ENCODE measurements at places on chromosomes 6 and 20.
A peak's percentile ranks its signal among the peaks of the same experiment; 100 is the strongest.

DNA sequence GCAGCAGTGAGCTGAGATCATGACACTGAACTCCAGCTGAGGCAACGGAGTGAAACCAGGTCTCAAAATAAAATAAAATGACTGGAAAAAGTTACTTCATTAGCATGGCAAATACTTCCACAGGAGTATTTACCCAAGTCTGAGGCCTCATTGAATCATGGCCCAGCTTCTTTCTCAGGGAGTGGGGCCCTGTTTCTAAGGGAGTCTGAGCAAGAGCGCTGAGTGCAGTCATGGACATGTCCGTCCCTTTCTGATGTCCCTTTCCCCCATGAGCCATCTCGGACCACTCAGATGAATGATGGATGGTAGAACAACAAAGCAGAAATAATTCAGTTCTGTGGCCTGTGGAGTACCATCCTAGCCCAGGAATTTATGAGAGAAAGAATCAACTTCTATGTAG lies 7.8 kb upstream of the DTD1 start:
- no peak for DNase-seq

DNA sequence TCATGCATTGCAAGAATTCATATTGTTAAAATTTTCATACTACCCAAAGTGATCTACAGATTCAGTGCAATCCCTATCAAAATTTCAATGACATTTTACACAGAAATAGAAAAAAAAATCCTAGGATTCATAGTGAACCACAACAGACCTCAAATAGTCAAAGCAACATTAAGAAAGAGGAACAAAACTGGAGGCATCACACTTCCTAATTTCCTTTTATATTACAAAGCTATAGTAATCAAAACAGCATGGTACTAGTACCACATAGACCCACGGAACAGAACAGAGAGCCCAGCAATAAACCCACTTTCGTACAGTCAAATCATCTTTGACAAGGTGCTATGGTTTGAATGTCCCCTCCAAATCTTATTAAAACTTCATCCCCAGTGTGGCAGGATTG lies 39.7 kb downstream of the NTSR1 start:
- DNase-seq = no peak

- DNase-seq = no peak
Measured at GRCh38 chr6:127404133-127404532, 55.1 kb downstream of the KIAA0408 start.

DNA sequence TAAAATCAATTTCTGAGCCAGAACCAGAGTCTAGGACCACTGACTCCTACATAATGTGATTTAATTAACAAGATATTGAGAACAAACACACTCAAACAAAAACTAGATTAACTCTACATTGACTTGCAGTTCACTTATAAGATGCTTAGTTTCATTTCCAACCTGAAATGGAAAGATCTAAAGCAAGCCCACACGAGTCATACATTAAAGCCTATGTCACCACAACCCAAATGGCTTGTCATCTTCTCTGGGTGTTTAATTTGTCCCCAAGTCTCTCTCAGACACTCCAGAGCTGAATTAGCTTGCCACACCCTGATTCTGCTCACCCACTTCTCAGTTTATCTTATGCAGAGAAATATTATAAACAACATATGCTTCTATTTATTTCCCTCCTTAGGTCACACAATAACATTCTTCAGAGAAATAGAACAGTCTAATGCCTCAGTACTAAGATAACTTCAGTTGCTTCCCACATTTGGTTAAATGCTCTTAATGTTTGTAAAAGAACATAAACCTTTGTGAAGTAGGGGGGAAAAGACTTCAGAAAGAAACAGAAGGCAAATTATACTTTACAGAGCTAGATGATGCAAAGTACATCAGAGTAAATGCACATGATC lies 8.8 kb upstream of the FBXO30 start:
- DNase-seq = no peak

DNA sequence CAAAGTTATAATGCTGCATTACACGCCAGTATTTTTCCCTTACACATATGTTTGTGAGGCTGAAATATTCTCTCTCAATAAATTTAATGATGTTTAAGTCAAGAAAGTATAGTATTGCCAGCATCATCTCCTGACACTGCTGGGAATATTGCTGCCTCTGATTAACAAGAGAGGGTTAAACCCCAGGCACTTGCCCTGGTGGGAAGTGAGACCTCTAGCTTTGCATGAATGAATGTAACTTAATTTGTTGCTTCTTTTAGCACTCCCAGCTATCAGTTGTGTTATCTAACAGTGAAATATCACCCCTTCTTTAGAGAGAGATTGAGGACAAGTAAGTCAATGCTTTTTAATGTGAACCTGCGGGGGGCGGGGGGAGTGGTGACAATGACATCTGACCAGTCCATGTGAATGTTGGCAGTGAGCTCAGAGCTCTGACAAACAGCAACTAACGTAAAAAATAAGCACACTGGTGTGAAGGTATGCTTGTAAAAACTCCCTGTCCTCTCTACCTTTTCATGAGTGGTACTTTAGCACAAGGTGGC lies 9.8 kb downstream of the FOXA2 start:
- DNase-seq = no peak

- DNase-seq = no peak
Measured at GRCh38 chr6:18023891-18024290, 36.5 kb upstream of the KIF13A start.

GRCh38 chr6:43682724-43683429 lies 4.7 kb downstream of the MRPS18A start:
- no peak for DNase-seq

GRCh38 chr6:141968632-141969031 lies 164.1 kb upstream of the GJE1 start:
- DNase-seq = no peak

GRCh38 chr6:144335914-144336313 lies 50.8 kb downstream of the UTRN start:
- no peak for DNase-seq

GRCh38 chr6:14787250-14787649 lies 458.6 kb upstream of the JARID2 start:
- DNase-seq = no peak

DNA sequence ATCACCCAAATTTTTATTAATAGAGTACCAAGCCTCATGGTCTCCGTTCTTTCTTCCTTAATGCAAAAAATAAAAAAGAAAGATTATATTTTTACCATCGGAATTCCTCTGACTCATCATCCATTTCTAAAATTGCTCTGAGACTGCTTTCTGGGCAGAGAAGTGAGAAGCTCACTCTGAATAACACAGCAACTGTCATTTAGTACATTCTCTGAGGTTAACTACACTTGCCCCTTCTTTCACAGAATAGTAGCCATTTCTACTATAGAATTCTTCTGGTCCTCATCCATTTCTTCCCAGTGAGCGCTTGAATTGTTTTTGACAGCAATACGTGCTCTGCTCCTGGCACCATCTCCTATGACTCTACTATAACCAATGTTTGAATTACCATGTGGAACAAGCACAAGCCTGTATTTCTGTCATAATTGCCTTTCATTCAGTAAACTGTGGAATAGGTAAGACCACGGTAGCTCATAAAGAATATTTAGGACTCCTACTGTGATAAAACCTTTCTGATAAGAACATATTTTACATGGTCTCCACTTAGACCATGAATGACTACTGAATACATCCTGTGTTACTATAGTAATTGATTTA lies 435.5 kb upstream of the NRSN1 start:
- no peak for DNase-seq

GRCh38 chr6:3422435-3423070 lies 34.3 kb downstream of the SLC22A23 start:
- no peak for DNase-seq

- DNase-seq = no peak
Measured at GRCh38 chr6:44276667-44277640, 6.7 kb downstream of the TMEM151B start.

DNA sequence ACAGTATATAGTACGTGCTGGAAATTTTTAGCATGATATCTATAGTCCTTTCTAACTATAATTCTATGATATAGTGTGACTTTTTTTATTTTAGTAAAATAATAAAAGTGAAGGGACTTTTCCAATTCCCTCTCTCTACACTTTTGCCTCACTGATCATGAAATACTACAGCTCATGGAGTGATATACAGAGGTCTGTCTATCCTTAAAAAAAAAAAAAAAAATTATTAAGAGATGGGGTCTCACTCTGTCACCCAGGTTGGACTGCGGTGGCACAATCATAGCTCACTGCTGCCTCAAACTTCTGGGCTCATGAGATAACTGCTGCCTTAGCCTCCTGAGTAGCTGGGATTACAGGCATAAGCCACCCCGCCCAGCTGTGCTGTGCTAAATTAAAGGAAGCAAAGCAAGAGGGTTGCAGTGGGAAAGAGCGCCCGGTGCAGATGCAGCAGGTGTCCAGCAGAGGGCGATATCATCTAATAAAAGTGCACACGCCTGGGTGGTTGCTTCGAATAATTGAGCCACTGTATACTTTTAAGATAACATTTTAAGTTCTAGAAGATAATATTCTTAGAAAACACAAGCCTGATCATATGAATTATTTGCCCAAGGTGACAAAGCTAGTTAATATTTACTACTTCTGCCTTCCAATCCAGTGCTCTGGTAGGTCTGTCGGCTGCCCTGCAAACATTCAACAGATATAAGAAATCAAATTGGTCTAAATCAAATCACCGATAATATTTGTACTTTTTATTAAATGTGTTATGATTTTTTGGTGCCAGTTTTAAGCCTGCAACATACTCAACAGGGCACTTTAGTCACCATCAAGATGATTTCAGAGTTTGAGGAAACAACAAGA lies 94.9 kb upstream of the NT5E start:
- DNase-seq = no peak

GRCh38 chr20:34110025-34110744 lies 1.9 kb downstream of the EIF2S2 start:
- no peak for DNase-seq

DNA sequence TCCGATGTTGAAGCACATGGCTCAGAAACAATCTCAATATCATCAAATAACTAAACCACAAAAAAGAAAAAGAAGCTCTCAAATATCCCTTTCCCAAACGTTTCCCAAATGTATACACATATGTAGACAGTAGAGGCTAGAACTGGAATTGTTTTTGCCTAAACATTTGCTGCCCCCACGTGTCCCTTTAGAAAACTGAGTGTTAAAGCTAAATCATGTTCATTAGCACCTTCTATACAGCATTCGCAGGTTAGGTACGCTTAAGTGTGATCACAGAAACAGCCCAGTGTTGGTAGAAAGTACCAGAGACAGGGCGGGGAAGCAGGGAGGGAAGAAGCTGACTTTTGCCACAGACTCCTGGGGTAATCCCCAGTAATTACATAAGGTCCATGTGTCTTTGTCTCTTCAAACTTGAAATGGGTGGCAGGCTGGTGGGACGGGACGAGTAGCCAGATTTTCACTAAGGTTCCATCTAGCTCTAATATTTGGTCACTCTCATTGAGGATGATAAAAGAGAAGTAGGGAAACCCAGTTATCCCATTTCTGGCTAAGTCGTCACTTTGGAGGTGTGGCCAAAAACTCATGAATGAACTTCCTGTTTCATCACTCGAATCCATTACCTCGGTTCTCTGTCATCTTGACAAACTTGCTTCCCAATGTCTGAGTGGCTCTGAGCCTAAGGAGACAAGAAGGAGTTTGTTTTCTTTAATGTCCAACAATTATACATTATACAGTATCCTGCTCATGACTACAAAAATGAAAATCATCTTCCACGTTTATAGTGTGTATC lies 15.0 kb upstream of the TFAP2A start:
- DNase-seq = no peak

DNA sequence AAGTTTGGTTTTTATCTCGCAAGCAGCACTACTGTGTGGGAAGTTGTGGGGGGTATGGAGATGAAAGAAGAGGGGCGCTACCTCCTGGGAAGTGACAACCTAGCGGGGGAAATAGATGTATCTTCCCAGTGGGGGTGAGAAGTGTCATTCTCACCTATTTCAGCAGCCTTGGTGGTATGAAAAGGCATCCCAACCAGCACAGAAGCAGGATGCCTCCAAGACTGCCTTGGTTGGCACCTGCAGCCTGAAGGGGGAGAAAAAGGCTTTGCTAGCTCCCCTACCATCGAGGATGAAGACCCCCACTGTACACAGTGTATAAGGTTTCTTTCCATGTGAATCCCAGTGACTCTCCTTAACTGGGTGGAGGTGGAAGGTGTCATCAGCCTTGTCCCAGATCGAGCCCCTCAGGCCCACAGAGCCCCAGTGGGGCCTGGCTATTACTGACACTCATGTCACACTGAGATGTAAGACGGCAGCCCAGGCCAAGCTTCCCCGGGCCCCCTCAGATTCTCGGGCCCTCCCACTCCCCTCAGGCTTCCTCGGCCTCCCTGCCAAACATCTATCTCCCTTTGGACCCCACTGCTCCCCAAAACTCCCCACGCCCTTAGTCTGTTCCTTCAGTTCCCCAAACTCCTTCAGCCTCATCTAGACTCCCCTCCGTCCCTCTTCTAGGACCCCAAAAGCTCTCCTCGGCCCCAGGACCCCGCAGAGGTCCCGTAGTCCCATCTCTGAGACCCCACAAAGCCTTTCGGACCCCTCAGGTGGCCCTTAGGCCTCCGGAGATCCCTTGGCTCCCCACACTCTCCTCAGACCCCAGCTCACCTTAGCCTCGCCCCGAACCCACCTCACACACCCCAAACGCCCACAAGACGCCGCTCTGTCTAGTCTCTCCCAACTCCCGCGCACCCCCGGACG lies 688 bp downstream of the COMMD7 start:
- DNase-seq = no peak

- DNase-seq = no peak
Measured at GRCh38 chr6:67736161-67736560, 898.9 kb upstream of the ADGRB3 start.

DNA sequence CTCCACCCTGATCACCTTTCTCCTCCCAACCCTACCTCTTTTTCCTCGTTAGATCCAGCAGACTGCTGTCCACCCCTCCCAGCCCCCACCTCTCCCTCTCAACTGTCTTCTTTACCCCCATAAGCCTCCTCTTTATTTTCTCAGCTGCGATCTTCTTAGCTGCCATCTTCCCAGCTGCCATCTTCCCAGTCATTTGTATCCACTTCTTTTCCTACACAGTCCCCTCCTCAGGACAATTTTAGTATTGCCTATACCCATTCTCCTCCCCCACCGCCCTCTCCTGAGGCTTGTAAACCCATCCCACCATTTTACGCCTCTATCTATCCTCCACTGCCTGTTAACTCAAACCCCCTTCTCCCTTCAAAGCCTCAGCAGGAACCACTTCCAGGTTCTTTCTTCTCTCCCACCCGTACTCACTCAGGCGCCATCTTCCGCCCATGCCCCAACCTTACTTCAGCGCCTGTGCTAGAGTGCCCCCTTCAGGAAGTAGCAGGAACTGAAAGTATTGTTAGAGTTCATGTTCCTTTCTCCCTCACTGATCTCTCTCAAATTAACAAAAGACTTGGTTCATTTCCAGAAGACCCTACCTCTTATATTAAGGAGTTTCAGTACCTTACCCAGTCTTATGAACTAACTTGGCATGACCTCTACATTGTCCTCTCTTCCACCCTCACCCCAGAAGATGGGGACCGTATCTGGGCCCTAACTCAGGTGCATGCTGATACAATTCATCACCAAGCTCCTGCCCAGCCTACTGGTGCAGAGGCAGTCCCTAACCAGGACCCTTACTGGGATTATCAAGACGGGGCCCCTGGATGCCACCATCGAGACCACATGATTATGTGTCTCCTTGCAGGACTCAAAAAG lies 236.0 kb downstream of the ADGRG6 start:
- DNase-seq = no peak

- DNase-seq = peak; percentile 27
Measured at GRCh38 chr6:85126485-85127167, 323.3 kb upstream of the NT5E start.
